ENCODE measurements at places on chromosomes 5 and 9.

DNA sequence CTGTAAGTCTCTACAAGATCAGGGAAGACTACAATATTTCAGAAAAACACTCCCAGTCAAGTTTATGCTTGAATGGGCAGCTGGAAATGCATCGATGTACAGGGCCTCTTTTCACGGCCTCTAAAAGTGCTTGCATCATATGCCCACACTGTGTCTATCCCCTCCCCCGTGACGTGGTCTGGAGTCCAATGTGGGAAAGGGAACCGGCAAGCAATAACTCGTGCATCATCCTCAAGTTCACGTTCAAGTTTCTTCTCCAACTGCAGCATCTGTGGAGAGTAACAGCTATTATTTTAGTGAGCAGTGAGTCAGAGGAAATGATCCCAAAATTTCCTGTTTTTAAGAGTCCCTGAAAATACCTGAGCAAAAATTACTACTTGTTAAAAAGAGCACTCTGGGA, 22.3 kb downstream of the ATPSCKMT start:
- DNase-seq, result no peak

DNA sequence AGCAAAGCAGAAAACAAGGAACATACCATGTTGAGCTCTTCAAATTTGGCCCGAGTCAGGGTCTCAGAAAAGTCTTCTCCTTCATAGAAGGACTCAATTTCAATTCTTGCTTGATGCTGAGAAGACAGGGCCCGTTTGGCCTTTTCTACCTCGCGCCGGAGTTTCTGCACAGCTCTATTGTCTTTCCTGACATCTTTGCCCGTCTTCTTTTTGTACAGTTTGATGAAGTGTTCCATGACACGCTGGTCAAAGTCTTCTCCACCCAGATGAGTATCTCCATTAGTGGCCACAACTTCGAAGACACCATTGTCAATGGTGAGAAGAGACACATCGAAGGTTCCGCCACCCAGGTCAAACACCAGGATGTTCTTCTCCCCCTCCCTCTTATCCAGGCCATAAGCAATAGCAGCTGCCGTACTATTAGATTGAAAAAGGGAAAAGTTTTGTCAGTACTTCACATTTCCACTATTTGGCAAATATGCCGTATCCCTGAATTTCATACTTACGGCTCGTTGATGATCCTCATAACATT, 2.2 kb downstream of the HSPA5 start:
- no peak for DNase-seq

- DNase-seq, result no peak
Measured at GRCh38 chr9:135220601-135221575, 133.4 kb downstream of the OLFM1 start.

DNA sequence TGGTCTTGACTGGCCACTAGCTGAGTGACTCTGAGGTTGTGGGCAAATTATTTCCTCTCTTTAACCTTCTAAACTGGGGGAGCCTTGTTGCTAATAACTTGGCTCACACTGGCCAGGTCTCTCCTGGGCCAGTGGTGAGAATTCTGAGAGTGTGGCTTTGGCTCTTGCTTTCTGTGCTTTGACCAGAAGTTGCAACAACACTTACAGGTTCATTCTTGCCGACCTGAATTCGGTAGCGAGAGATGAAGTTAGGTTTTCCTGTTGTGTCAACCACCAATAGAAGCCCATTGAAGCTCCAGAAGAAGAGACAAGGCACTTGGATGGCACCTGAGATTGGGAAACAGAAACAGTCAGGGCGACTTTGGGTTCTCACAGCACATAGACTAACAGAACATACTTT, 19.8 kb downstream of the FAXDC2 start:
- DNase-seq, result no peak

DNA sequence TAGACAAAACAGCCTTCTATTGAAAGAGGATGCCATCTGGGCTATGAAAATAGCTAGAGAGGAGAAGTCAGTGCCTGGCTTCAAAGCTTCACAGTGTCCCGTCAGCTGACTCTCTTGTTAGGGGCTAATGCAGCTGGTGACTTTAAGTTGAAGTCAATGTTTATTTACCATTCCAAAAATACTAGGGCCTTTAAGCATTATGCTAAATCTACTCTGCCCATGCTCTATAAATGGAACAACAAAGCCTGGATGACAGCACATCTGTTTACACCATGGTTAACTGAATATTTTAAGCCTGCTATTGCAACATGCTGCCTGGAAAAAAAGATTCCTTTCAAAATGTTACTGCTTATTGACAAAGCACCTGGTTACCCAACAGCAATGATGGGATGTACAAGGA, 309.1 kb downstream of the NTRK2 start:
- DNase-seq, result no peak

- no peak for DNase-seq
Measured at GRCh38 chr9:88664773-88665172, 129.8 kb downstream of the NXNL2 start.

DNA sequence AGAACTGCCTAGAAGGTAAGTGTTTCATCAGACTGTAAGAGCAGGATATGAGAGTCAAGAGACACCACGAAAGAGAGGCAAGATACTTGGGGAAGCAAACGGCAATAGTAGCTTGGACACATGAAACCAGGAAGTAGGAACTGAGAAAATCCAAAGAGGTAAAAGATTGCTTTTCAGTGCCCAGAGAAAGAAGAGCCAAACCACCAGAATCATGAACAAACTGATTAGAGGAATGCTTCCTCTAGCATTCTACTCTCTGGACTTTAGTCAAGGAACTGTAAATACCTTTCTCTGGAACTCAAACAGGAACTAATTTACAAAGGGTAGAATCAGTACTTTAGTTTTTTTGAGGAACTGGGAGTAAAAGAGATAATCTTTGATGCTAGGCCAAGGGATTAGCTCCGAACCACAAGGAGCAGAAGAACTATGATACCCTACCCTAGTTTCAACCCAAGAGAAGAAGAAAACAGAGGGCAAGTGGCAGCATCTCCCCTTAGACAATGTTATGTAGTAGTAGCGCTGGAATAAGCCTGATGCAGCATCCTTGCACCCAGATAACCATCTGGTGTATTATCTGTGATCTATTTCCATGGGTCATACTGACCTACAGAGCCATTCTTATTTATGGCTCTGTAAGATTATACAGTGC, 41.3 kb downstream of the EFCAB9 start:
- DNase-seq, result no peak

GRCh38 chr5:160466889-160467554, 45.4 kb downstream of the PTTG1 start:
- DNase-seq, result no peak

- no peak for DNase-seq
Measured at GRCh38 chr5:143201589-143201988, 201.9 kb downstream of the NR3C1 start.

- DNase-seq, result no peak
Measured at GRCh38 chr5:100614308-100614707, 79.1 kb downstream of the FAM174A start.

DNA sequence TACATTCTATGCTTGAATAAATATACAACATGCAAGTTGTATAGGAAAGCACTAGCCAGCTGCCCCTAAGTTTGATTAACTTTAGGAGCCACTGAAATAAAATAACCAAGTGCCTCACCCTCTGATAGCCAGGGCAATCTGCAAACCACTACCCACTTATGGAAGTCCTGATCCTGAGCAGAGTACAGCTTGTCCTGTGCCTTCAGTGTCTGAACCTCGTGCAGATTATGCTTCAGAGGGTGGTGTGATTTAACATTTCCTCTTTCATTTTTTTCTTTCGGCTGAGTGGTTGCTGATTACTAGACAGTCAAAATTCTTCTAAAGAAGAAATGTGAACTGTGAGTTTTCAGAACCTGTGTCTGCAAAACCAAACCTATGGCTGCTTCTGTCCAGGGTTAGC, 327.7 kb downstream of the PIK3R1 start:
- DNase-seq, result no peak

DNA sequence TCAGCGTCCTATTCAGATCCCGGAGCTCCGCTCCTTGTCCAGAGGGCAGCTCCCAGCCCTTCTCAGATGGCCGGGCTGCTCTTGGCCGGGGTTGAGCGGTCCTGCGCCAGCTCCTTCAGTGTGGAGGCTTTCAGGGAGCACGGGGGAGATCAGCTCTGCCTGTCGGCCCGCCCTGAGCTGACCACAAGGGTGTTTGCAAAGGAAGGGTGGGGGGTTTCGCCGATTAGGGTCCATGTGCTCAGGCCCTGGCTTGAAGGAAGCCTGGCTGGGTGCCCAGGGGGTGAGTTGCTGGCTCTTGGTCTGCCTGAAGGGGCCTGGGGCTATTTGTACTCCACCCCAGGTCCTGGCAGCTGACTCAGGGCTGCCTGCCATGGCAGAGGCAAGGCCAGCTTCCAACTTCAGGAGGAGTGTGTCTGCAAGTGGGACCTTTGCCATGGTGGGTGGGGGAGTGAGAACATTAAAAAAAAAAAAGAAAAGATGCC, 250.1 kb upstream of the KLF4 start:
- peak; percentile 97 for DNase-seq

- no peak for DNase-seq
Measured at GRCh38 chr5:172141949-172142319, 46.1 kb downstream of the STK10 start.

GRCh38 chr5:142845402-142845921, 75.3 kb downstream of the ARHGAP26 start:
- DNase-seq, result no peak

- DNase-seq, result no peak
Measured at GRCh38 chr5:4553978-4554377, 586.2 kb upstream of the ADAMTS16 start.

GRCh38 chr9:131447148-131447547, 53.3 kb downstream of the PRRC2B start:
- peak; percentile 35 for DNase-seq
